ENCODE measurements at places on chromosomes 13 and 19.
A peak's percentile ranks its signal among the peaks of the same experiment; 100 is the strongest.

GRCh38 chr13:113446488-113446854 is 6.8 kb downstream of the ADPRHL1 start:
- DNase-seq: no peak

DNA sequence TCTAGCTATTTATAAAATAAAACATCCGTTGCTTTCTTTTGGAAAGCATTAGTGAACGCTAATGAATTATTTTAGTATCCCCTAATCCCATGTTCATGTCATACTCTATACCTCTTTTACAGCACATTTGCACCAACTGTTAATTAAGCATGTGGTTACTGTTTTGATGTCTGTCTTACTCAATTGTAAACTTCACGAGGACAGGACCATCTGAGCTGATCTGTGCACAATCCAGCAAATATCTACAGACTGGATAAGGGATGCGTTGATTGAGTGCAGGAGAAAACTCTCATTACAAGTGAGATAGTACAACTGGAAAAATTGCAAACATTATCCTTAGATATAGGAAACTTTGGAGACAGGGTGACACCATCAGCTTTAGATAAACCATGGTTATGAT is 201.1 kb downstream of the PCDH20 start:
- DNase-seq: no peak

DNA sequence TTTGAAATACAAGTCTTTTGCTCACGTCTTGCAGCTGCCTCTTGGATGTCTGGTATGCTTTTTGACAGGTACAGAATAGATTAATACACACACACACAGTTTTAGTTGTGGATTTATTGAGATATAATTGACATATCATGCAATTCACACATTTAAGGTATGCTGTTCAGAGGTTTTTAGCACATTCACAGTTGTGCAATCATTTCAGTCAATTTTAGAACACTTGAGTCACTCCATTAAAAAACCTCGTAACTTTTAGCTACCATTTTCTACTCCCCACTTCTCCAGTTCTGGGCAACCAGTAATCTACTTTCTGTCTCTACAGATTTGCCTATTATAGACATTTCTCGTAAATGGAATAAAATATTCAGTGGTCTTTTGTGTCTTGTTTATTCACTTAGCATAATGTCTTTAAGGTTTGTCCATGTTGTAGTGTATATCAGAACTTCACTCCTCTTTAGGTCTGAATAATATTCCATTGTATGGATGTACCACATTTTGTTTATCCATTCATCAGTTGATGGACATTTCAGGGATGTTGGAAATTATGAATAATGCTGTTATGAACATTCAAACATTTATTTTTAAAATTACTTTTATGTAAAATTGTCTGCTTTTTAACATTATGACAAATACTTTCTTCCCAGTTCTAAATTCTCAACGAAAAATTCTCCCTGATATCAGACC is 2.5 kb upstream of the ZMYM2 start:
- DNase-seq: no peak

DNA sequence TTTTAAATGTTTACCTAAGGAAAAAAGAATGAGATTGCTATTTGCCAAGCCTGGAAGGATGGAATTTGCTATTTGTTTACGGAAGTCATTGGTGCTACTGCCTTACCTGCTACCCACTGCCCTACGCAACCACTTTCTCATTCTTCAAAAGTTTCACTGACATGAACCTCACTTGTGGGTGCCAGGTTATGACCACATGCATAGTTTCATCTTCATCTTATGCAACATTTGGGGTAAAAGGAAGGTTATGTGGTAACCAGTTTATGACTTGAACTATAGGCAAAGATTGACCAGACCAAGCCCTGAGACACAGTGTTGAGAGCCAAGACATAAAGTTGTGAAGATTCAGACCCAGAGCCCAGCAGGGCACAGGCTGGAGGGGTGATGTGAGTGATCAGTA is 142.5 kb downstream of the LACC1 start:
- DNase-seq: no peak

DNA sequence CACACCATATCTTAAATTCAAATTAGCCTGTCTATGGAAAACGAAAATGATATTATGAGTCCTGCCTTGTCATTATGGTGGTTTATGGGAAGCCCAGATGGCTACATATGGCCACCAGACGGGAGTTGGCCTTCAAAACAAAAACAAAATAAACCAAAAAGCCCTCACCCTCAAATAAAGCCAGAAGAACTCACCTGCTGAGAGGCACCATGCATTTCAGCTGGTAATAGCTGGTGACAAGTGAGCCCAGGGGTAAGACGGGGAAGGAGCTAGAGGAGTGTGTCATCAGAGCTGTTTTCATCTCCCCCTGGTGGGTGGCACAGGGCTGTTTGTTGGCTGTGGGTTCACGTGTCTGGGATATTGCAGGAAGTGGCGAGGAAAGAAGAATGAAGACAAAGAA is 152.9 kb downstream of the EFNB2 start:
- DNase-seq: no peak

GRCh38 chr13:50106559-50106958 is 91.3 kb downstream of the KCNRG start:
- no peak for DNase-seq

DNA sequence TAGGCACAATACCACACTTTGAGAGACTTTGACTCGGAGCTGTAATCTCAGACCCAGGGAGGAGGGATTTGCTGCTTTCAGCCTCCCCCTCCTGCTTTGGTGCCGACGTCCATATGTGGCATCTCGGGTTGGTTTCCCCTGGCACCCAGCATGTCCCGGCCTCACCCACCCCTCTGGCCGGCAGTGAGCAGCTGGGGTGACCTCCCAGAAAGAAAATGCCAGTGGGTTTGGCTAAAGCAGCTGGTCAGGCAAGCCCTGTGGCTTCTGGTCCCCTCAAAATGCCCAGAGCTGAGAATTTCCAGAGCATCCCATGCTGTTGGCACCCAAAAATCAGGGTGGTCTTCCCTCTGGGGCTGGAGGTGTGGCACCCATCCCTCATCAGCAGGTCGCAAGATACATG is 34.1 kb downstream of the INSR start:
- DNase-seq: no peak

- DNase-seq: no peak
These were observed 17.8 kb downstream of the KCTD12 start for GRCh38 chr13:76868371-76868770.

DNA sequence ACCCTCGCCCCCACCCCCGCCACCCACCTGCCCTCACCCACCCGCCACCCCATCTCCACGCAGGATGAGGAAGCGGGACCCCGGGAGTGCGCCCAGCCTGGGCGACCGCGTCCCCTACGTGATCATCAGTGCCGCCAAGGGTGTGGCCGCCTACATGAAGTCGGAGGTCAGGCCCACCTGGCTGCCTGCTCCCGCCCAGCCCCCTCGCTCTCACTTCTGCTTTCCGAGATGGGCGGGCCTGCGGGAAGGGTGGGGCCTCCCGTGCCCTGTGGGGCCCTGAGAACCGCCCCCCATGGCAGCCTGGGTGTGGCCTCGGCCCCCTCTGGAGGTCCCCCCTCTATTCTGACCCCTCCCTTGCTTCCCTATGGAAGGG is 3.1 kb upstream of the SPIB start:
- DNase-seq: no peak

DNA sequence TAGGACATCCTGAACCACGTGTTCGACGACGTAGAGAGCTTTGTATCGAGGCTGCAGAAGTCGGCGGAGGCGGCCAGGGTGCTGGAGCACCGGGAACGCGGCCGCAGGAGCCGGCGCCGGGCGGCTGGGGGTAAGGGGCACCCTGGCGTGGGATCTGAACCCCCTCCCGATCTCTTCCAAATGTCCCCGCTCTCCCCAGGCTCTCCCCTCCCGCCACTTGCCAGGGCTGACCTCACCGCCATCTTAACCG is 6.0 kb downstream of the EPS8L1 start:
- no peak for DNase-seq

- no peak for DNase-seq
These were observed 4.5 kb downstream of the GPR108 start for GRCh38 chr19:6732803-6733337.

DNA sequence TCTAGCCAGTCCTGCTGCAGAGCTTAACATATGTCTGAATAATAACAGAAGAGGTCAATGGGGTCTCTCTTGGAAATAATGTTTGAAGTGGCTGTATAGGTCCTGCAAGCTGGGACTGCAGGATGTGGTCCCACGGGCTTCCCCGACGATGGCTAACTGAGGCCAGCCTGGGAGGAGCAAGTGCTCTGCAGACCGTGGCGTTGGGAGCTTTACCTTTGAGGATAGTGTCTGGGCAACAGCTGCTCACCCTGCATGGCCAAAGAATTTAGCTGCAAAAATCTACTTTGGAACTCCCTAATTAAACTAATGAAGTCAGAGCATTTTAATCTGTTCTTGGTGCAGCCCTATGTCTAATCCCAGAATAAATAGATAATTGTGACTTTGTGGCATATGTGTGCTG is 18.2 kb upstream of the AMER2 start:
- DNase-seq: no peak

GRCh38 chr19:29860492-29860891 is 48.7 kb downstream of the CCNE1 start:
- DNase-seq: no peak

DNA sequence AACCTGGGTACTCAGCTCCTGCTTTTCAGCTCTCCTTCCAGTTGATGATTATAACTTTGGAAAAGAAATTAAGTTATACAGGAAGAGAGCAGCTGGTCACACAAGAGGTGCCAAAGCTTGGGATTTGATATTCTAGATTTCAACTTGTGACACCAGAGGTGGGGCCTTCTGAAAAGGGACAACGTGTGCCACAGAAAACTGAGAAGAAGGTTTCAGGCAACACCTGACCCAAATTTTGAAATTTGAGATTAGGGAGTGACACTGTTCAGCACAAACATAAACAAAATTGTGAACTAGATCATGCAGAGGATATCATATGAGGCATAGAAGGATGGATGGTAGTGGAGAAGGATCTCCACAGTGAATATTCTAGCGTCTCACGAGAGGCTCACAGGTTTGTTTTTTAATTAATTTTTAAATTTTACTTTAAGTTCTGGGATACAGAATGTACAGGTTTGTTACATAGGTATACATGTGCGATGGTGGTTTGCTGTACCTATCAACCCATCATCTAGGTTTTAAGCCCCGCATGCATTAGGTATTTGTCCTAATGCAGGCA is 379.7 kb downstream of the ENOX1 start:
- no peak for DNase-seq

- no peak for DNase-seq
These were observed 173.5 kb upstream of the LSM14A start for GRCh38 chr19:33998739-33999345.

GRCh38 chr13:24050292-24050711 is 110.2 kb upstream of the SPATA13 start:
- no peak for DNase-seq

DNA sequence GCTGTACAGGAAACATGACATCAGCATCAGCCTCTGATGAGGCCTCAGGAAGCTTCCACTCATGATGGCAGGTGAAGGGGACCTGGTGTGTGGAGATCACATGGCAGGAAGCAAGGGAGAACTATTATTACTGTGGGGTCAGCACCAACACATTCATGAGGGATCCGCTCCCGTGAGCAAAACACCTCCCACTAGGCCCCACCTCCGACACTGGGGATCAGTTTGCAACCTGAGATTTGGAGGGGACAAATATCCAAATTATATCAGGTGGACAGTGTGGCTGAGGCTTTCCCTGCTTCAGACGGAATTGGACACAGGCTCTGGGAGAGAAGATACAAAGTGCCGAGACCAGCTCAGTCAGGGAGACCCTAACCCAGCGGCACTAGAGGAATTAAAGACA is 5.7 kb upstream of the ZNF792 start:
- DNase-seq: no peak

- DNase-seq: no peak
These were observed 40.8 kb downstream of the RCBTB2 start for GRCh38 chr13:48492096-48492440.

- DNase-seq: no peak
These were observed 721.0 kb downstream of the PCDH9 start for GRCh38 chr13:66509175-66509574.

GRCh38 chr13:46492946-46493345 is 60.0 kb upstream of the LRCH1 start:
- DNase-seq: no peak

GRCh38 chr13:72959643-72960042 is 99.2 kb upstream of the KLF5 start:
- no peak for DNase-seq

GRCh38 chr13:100789968-100790367 is 115.4 kb upstream of the TMTC4 start:
- DNase-seq: no peak

- DNase-seq: peak; percentile 7
These were observed 7.2 kb upstream of the CEACAM8 start for GRCh38 chr19:42601811-42602443.

- no peak for DNase-seq
These were observed 13.3 kb downstream of the ZNF699 start for GRCh38 chr19:9296336-9296735.

DNA sequence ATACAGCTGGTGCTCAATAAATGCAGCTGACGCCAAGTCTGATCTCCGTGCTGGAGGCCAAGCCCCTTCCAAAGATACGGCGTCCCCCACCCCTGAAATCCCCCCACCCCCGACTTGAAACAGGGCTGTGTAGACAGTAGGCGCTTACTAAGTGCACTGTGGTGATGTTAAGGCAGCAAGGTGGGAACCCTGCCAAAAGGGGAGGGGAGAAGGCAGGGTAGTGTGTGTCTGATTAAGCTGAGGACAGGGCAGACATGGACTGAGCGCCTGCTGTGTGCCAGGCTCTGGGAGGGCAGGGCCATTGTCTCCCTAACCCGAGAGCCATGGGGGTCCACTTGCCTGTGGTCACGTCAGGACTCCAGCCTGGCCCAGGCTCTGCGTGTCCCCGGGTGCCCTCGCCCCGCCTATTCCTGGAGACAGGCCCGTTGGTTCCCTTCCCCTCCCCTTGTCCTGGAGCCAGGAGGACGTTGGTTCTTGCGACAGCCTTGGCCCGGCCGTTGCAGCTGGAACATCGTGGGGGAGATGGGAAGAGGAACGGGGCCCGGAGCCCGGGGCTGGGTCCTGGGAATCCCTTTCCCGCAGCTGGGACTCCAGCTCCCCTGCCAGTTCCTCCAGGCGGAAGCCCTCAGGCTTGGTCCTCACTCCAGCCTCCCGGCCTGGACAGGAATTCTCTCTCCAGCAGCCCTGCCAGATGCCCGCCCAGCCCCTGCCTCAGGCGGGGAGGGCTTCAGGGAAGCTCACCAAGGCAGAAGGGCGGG is 1.7 kb upstream of the ELANE start:
- DNase-seq: no peak

DNA sequence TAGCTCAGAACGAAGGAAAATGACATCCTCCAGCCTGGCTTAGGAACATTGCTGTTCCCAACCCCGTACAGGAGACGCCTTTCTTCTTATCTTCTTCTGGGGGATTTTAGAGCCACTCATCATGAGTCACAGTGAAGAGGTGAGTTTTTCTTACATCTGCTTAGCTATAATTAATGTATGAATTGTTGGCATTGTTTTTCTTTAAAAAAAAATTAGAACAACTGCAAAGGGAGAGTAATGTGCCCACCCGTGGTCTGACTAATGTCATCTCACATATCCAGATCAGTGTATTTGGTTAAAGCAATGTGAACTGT is 310.6 kb upstream of the TSHZ3 start:
- DNase-seq: no peak

- no peak for DNase-seq
These were observed 347.9 kb downstream of the EFNB2 start for GRCh38 chr13:106187501-106188095.

All from stimulated activated CD4-positive, alpha-beta T cell treated with anti-CD3 and anti-CD28 coated beads, Interleukin-12 subunit alpha, Interleukin-12 subunit beta, amount 100 ng/mL, for 48 hours (primary cell).